Progenitor cell of endocrine pancreas (in vitro differentiated cells): ENCODE measurements at places on chromosomes 11 and 22. TPM values are rescaled to one million over a fixed set of nuclear protein-coding genes. Genes with fewer than 3 reads are reported as not detected.

GRCh38 chr11:67996622-67997474 is 7.0 kb downstream of the UNC93B1 start:
- no peak for DNase-seq

GRCh38 chr11:75498556-75499255 is 27.0 kb downstream of the GDPD5 start:
- no peak for DNase-seq

DNA sequence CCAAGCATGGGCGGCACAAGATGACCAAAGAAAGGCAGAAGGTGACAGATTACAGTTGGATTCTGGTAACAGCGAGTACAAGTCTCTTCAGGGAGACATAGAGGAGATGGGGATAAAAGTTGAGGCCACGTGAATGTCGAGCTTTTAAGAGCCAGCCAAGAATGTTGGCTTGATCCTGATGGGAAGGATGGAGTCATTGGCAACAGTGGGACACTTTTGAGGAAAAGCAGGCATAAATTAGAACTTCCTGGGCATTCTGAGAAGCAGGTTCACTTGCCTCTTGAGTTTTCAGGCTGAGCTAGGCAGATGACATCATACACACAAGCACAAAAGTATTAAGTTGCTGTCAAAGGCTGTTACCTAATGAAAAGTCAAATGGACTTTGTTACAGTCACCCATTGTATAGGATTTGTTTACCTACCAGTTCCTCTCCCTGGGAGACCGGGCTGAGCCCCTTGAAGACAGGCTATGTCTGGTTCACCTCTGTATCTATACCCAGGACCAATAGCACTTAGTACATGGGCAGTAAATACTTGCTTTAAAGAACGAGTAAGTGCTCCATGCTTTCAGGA is 41.1 kb downstream of the TNRC6B start:
- DNase-seq: no peak

- no peak for DNase-seq
Measured at GRCh38 chr11:73389134-73389525, 12.9 kb downstream of the RELT start.

GRCh38 chr11:118102721-118103261 is 16.0 kb upstream of the SMIM35 start:
- no peak for DNase-seq

The MMP12 gene
- not detected in 2 replicates for total RNA-seq

The TYR gene
- not detected in 2 replicates for total RNA-seq

The MAJIN gene
- not detected in 2 replicates for total RNA-seq
